ENCODE measurements at places on chromosomes 4 and X.

DNA sequence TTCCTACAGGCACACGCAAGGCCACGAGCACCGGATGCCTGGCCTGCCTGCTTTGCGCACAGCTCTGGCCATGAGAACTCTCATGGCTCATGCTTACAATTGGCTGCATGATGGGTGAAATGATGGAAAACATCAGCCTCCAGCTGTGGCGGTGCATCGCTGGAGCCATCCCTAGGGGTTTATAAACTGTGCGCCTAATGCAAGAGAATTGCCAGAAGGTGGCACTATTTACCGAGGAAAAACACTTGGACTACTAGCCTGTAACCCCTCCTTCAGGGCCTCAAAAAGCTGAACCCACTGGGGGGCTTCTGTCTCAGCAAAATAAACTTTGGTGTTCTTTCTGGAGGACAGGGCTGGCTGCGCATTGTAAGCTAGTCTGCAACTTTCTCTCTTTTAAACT, 51.9 kb downstream of the PHKA2 start:
- no peak for DNase-seq

GRCh38 chr4:139499186-139499585, 45.3 kb downstream of the RAB33B start:
- no peak for DNase-seq

GRCh38 chr4:34723605-34724004, 1520.7 kb downstream of the ARAP2 start:
- no peak for DNase-seq

DNA sequence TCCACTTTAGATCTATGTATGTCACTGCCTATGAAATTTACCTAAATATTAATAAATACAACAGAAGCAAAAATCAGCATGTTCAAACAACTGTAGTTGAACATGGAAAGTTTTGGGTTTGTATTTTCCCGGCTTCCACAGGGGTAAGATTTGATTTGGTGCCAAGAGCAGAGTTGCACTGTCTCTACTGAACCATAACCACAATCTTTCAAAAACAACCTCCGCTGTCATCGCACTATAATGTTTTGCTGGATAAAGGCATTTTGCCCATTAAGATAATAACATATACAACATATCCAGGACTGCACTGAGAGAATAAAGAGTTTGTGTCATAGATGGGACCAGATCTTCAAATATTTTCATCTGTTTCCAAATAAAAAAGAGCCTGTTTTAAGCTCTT, 94.9 kb downstream of the TENM3 start:
- DNase-seq = no peak

- no peak for DNase-seq
Observed at GRCh38 chrX:30060718-30061117, 154.6 kb upstream of the MAGEB2 start.

DNA sequence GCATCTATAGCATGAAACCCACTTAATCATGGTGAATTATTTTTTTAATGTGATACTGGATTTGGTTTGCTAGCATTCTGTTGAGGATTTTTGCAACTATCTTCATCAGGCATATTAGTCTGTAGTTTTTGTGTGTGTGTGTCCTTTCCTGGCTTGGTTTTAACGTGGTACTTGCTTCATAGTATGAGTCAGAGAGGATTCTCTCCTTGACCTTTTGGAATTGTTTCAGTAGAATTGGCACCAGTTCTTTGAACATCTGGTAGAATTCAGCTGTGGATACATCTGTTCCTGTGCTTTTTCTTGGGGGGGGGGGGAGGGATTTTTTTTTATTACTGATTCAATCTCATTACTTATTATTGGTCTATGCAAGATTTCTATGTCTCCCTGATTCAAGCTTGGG, 232.0 kb upstream of the KLF8 start:
- no peak for DNase-seq

DNA sequence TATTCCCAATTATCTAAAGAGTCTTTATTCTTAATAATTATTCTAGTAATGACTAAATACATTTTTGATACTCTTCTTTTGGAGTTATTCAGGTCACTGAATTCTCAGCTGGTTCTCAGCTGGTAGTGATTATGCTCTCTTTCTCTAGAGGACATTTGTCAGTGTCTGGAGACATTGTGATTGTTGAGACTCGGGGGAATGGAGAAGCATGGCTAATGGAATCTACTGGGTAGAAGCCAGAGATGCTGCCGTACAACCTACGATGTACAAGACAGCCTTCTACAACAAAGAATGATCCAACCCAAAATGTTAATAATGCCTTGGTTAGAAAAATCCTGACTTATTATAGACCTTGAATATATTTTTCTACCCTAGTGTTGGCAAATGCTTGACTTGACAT, 149.2 kb upstream of the ANKRD50 start:
- no peak for DNase-seq

DNA sequence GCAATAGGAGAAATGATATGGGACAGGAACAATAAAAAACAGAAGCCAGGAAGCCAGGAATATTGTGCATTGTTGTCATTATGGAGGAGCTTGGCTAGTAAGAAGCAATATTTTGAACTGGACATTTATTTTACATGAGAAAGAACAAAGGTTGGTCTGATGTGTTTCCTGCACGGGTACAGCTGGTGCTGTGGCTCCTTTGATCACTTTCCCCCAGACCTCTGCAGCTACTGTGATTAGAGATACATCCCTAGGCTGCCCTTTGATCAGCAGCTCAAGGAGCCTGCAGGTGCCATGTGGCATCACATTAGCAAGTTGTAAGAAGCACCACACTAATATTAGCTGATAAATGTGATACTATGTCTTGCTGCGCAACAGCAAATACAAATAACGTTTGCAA, 2.5 kb downstream of the PDGFC start:
- no peak for DNase-seq

GRCh38 chr4:119872371-119873016, 194.2 kb downstream of the MAD2L1 start:
- DNase-seq = no peak

GRCh38 chrX:151982222-151982621, 7.7 kb upstream of the GABRE start:
- DNase-seq = no peak

DNA sequence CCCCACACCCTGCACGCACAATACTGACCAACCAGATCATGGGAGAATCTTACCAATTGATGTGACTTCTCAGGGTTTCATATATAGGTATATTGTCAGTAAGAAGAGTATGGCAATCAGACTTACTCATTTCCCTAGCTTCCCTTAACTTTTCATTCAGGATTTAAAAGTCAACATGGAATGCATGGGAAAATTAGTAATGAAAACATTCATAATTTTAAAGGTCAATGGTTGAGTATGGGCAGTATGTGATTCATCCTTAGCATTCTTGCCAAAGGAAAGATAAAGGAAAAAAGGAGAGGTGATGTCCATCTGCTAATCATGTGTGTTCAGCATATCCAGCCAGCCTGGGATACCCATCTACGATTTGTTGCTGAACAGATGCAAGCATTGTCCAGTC, 4.0 kb downstream of the DIPK2B start:
- no peak for DNase-seq

Measured in activated CD4-positive, alpha-beta T cell treated with anti-CD3 and anti-CD28 coated beads, Interleukin-2, amount 50 U/mL, for 1 hour (primary cell).